ENCODE measurements at places on chromosomes 11 and 22. TPM values are rescaled to one million over a fixed set of nuclear protein-coding genes. Genes with fewer than 3 reads are reported as not detected.

- no peak for DNase-seq
Observed at GRCh38 chr11:72778535-72779494, 15.0 kb downstream of the STARD10 start.

GRCh38 chr11:100878474-100878873, 191.4 kb downstream of the ARHGAP42 start:
- no peak for DNase-seq

- no peak for DNase-seq
Observed at GRCh38 chr11:126456783-126457542, 101.5 kb downstream of the ST3GAL4 start.

The HEPHL1 gene
- not detected for total RNA-seq

DNA sequence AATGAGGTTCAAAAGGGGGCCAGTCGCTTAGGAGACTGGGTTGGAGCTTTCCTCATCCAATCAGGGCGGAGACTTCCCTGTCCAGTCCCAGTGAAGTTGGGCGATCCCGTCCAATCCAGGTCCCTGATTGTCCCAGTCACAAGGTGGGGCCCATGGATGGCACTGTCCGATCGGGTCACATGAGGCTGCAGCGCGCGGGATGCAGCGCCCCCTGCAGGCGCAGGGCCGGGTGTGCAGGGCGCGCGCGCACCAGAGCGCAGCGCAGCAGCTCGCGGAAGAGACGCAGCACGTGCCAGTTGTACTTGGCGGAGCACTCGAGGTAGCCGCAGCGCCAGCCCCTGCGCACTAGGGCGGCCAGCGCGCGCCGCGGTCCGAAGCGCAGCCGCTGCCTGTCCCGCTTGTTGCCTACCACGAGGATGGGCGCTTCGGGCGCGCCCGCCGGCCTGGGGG, 2.3 kb downstream of the RASL10A start:
- no peak for DNase-seq

The C1QTNF4 gene
- 16.7 TPM for total RNA-seq

The TRIM51 gene
- not detected for total RNA-seq
